Stimulated activated CD4-positive, alpha-beta T cell treated with anti-CD3 and anti-CD28 coated beads, Interleukin-1b, Interleukin-23, amount 100 ng/mL, for 1 hour (primary cell): ENCODE measurements at places on chromosomes 3 and 15.

DNA sequence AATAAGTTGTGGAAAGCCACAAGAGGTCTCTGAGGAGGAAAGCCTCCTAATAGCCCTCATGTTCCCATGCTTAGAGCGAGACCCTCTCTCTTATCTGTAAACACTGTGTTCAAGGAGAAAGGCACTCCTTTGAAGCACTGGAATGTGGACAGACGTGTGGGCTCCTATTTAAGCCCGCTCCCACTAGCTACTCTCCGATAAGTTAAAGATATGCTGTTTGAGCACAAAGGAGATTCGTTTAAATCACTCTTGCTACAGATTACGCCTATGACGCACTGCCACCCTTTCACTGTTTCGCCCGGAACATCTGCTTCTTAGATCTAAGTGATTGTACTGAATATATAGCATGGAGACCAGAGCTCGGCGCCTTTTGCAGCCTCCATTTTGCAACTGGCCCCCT is 57.8 kb upstream of the FAM3D start:
- no peak for DNase-seq

- no peak for DNase-seq
Observed at GRCh38 chr3:41116851-41117250, 82.5 kb upstream of the CTNNB1 start.

- no peak for DNase-seq
Observed at GRCh38 chr3:178381971-178382448, 154.2 kb upstream of the KCNMB2 start.

- no peak for DNase-seq
Observed at GRCh38 chr3:153502682-153503081, 340.7 kb downstream of the RAP2B start.

- no peak for DNase-seq
Observed at GRCh38 chr3:160312014-160312624, 86.9 kb downstream of the C3orf80 start.

- DNase-seq, result no peak
Observed at GRCh38 chr3:100047455-100048141, 66.7 kb downstream of the FILIP1L start.

DNA sequence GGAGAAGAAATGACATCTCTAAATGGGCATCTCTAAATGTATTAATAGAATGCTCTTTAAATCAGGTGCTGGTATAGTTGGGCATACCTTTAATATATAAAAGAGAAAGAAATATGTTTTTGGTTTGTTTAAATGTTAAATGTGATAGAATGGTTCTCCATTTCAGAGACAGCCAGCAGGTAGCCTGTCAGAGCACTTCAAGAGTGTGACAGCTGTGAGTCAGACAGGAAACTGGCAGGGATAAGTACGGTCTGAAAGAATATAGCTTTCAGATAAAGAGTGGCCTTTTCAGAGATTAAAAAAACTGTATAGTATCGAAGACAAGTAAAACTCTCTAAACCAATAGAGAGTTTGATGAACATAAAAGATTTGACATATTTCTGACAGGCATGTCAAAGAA is 654.1 kb downstream of the IGSF11 start:
- DNase-seq, result no peak

- DNase-seq, result no peak
Observed at GRCh38 chr15:92092289-92093105, 239.0 kb downstream of the SLCO3A1 start.

GRCh38 chr3:112813723-112814171 is 32.9 kb downstream of the CD200R1L start:
- no peak for DNase-seq

GRCh38 chr3:18556503-18557135 is 131.5 kb upstream of the SATB1 start:
- DNase-seq, result peak; percentile 39

GRCh38 chr15:73650416-73651126 is 17.4 kb upstream of the NPTN start:
- DNase-seq, result no peak

DNA sequence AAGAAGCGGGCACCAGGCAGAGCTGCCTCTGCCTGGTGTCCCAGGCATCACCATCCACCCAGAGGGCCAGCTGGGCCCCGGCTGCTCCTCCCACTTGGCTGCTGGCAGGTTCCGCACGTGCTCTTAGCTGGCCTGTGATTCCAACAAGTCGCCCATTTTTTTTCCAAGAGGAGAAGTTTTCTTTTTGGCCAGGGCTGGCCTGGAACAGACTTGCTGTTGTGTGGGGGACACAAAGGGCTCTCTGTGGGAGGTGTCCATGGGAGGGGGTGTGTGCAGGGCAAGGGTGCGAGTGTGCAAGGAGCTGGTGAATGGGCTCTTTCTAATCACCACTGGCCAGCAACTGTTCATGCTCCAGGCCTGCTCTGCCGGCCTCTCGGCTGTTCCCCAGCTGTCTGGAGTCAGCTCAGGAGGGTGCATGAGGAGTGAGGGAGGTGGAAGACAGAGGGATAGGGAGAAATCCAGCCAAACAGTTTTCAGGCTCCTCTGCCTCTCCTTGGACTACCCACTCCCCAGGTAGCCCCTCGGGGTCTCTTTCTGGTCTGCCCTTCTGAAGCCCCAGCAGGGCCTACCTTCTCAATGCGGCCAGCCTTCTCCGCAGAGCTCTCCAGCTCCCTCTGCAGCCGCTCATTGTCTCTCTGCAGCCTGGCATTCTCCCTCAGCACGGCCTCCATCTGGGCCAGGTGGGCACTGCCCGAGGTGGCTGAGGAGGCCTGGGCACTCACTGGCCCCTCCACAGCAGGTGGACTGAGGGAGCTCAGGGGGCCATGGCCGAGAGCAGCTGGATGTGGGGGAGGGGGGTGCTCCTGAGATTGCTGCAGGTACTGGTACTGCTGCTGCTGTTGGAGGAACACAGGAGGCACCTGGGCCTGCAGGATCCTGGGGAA is 7.1 kb downstream of the AMOTL2 start:
- DNase-seq, result no peak

GRCh38 chr3:86845726-86846125 is 145.2 kb downstream of the VGLL3 start:
- DNase-seq, result no peak

- no peak for DNase-seq
Observed at GRCh38 chr15:28885630-28886430, at the start of gene APBA2. Gene APBA2 (plus strand): TSS chr15:28885974. CDS start chr15:29053885, 167,911 bp downstream.
